Activated naive CD4-positive, alpha-beta T cell treated with anti-CD3 and anti-CD28 coated beads, Interleukin-2, amount 50 U/mL, for 16 hours (primary cell): ENCODE measurements at places on chromosomes 2 and 18.
A peak's percentile ranks its signal among the peaks of the same experiment; 100 is the strongest.

DNA sequence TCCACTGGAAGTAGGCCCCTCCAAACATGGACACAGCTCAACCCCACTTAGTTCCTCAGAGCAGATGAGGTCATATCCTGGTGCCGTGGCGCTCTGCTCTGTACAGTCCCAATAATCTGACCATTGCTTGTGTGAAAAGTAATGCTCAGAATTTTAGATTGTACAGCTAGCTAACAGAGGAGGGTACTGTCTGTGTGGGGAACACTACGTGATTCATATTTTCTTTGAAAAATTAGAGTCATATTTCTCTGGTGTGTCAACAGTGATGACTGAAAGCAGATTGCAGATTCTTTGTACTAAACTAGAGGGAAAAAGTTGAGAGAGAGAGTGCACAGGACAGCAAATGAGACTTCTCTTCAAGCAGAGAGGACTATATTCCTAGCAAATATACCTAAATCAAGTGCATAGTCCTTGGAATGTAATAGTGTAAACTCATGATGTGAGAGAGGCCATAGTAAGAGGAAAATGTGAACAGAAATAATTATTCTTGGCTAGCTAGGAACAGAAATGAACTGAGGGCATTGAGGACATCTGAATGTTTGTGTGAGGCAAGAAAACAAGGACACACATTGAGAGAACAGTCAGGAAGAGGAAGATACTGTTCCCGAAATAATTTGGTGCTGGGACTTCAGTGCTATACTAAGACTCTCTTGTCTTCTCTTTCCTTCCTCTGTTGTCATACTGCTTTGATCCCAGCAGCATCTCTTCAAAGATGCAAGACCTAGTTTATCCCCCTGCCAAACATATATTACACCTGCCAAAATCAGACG, 157.0 kb upstream of the RND3 start:
- DNase-seq = no peak

GRCh38 chr2:70192516-70192915, 1.7 kb upstream of the C2orf42 start:
- no peak for DNase-seq

DNA sequence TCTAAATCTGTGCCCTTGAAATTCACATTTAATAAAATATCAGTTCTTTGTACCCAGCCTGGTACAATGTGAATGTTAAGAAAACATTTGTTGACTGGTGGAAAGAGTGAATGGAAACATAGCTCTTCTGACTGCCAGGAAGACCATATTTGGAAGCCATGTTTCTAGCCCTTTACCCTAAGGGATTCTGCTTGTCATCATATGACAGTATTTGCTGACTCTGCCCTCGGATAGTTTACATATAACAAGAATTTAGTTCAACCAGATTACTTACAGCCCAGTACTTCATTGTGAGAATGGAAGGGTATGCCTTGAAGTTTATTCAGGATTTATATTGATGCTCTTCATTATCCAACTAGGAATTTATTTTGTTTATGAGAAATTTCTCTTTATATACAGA, 13.8 kb upstream of the KCNS3 start:
- no peak for DNase-seq

DNA sequence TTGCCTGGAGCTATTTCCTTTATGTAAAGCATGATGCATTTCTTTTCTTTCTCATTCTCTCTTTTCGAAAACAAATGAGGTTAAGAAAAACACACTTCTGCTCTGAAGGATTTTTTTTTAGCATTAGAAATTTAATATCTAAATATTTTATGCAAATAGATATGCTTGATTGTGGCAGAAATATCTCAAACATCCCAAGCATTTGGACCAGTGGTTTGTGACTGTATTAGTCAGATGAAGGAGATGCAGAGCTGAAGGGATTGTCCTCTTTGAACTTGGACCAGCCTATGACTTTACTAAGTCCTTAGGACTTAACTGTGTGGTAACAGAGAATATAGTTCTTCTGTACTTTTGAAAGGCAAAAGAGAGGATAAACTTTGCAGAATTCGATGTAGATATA, 335.9 kb upstream of the NT5C1B start:
- no peak for DNase-seq

DNA sequence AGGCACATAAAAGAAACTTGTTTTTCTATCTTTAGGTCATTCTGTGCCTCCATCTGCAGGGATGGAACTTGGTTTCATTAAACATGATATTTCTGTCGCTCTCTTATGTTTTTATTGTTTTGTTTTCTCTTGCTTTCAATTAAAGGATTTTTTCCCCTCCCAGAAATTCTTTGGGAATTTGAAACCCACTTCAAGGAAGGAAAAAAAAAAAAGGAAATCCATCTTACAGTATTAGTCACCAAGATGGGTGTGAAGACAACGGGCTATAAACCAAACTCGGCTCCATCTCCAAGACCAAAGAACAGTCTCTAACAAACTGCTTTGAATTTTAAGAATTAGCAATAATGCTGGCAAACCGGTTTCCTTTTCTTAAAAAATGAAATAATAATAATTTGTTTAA, 244.1 kb downstream of the BCL11A start:
- no peak for DNase-seq

DNA sequence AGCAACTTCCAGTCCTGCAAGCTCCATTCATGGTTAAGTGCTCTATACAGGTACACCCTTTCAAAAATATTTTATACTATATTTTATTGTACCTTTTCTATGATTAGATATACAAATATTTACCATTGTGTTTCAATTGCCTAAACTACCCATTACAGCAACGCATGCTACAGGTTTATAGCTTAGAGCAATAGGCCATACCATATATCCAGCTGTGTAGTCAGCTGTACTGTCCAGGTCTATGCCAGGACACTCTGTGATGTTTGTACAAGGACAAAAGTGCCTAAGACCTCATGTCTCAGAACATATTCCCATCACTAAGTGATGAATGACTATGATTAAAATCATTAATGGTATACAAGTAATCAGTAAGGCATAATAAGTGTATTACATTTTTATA, 368.7 kb downstream of the CMPK2 start:
- DNase-seq = no peak

DNA sequence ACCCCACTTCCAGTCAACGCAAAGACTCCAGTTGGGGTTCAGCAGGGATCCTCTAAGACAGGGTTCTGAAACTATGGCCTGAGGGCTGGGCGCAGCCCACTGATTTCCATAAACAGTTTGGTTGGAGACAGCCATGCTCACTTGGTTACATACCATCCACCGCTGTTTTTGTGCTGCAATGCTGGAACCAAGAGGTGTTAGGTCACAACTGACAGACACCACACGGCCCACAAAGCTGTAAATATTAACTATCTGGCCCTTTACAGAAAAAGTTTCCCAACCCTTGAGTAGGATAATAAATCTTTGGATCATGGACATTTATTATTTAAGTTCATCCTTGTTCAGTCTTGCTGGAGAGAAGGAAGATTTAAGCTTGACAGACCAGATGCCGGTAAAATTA, 8.4 kb upstream of the CD226 start:
- no peak for DNase-seq

GRCh38 chr18:48037481-48038271, 107.2 kb upstream of the SMAD2 start:
- DNase-seq = no peak

GRCh38 chr2:26682155-26682554, 10.4 kb upstream of the KCNK3 start:
- DNase-seq = no peak

GRCh38 chr2:88059979-88060906, 4.7 kb upstream of the KRCC1 start:
- peak; percentile 19 for DNase-seq

DNA sequence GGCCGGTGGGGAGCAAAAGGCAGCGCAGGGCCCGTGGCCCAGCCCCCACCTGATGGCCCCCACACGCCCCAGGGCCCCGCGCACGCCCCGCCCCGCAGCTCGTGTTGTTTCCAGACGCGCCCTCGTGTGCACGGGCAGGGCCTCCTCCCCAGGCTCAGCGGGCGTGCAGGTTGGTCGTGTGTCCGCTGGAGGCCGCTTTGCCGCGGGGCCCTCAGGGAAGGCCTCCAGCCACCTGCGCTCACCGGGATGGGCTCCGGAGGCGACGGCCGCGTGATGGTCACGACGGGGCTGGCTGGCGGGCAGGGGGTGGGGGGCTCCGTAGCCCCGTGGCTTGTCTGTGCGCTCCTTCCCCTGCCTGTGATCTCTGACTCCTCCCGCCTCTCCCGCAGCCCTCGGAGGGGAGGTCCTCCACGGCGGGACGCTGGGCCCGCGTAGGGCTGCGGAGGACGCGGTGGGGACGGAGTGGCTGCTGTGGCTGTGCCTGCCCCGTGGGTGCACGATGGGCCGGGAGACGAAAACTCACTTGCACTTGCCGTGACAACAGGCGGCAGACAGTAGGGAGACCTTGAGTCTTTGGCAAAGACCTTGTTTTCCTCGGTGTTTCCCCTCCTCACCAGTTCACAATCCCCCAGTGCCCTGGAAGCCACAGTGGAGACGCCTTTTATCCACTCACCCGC, 67.1 kb downstream of the RTP5 start:
- no peak for DNase-seq

GRCh38 chr2:55225481-55226020, 6.5 kb downstream of the CLHC1 start:
- DNase-seq = no peak

- DNase-seq = no peak
Measured at GRCh38 chr2:137051778-137052398, 286.5 kb downstream of the THSD7B start.

GRCh38 chr2:111665011-111665410, 219.0 kb downstream of the ANAPC1 start:
- DNase-seq = no peak

GRCh38 chr2:44935729-44936098, 5.8 kb upstream of the SIX3 start:
- DNase-seq = no peak

DNA sequence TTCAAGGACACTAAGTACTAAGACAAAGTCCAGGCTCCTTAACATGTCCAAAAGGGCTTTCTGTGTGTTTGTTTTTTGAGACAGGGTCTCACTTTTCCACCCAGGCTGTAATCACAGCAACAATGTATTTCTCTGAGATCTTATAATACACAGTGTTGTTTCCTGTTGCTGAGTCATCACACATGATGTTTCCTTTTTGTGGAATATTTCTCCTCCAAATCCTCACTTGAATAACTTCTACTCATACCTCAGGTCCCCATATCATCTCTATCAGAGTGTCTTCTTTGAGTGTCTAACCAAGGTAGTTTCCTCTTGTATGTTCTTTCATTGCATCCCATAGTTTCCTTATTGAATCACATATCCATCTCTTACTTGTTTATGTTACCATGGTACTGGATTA, 632.0 kb upstream of the PIK3C3 start:
- no peak for DNase-seq

- no peak for DNase-seq
Measured at GRCh38 chr2:85769983-85770362, 16.2 kb downstream of the ATOH8 start.

- DNase-seq = no peak
Measured at GRCh38 chr2:26807788-26808460, 22.1 kb downstream of the CENPA start.

DNA sequence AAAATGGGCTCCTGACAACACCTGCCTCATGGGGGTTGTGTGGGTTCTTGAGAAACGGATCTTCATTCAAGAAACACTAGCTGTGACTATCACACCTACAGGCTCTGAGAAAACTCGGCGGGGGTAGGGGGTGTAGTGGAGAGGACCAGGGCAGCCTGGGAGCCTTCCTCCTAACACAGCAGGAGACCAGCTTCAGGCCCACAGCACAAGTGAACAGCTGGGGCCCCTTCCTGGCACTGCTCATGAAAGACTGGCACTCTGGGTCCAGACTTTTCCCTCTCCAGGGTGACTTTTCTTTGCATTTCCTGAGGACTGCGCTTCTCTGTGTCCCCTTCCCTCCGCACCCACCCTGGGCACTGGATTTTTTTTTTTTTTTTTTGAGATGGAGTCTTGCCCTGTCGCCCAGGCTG, 7.2 kb upstream of the SEMA4C start:
- no peak for DNase-seq

DNA sequence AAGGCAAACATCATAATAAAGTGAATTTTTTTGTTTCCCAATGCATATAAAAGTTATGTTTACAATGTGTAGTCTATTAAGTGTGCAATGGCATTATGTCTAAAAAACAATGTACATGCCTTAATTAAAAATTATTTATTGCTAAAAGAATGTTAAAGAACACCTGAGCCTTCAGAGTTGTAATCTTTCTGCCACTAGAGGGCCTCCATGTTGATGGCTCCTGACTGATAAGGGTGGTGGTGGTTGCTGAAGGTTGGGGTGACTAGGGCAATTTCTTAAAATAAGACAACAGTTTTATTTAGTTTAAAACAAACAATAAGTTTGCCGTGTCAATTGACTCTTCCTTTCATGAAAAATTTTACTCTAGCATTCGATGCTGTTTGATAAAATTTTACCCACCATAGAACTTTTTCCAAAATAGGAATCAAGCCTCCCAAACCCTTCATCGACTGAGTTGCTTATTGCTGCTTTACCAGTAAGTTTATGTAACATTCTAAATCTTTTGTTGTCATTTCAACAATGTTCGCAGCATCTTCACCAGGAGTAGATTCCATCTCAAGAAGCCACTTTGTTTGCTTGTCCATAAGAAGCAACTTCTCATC, 32.3 kb downstream of the MAP3K2 start:
- DNase-seq = no peak

DNA sequence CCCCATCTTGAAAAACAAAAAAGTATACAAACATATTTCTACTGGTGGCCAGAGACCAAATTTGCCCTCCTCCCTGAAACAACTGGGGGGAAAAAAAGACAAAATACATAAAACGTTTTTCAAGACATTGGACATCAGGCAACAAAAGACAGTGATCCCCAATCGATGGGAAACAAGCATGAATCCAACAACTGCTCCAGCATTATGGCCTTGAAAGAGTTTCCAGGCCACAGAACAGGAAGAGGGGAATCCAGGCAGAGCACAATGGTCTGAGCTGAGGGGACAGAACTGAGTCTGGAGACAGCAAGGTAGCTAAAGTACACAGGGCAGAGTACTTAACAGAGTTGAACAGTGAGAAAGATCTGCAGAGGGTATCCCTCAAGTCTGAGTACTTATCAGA, 4.4 kb downstream of the CCDC88A start:
- no peak for DNase-seq

DNA sequence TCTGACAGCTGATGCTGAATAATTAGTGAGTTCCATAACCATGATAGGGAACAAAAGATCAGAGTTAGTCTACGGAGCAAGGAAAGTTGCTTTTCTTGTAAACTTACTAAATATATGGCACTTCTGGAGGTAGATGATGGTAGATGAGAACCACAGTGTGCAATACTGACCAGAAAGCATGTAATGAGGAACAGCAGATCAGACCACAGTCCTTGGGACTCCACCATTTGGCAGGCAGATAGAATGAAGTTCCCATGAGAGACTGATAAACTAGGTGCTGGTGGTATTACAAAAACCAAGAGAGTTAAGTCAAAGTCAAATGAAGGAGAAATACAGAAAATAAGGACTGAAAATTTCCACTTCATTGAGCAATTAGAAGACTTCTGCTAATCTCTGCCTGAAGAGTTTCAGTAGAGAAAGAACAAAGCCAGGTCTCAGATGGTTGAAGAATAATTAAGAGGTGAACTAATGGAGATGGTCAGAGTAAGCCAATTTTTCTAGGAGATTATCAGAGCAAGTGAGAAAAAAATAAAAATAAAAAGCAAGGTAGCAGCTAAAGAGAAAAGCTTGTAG, 10.4 kb downstream of the CERKL start:
- no peak for DNase-seq

GRCh38 chr2:212237350-212238095, 301.1 kb downstream of the ERBB4 start:
- no peak for DNase-seq

- DNase-seq = no peak
Measured at GRCh38 chr18:21164548-21165095, 53.0 kb upstream of the ROCK1 start.

GRCh38 chr2:102142829-102143449, 393 bp downstream of the IL1R1 start:
- DNase-seq = no peak
